ENCODE measurements at places on chromosomes 16 and 17.
A peak's percentile ranks its signal among the peaks of the same experiment; 100 is the strongest.

- DNase-seq = no peak
Measured at GRCh38 chr16:81582655-81583441, 138.2 kb downstream of the CMIP start.

GRCh38 chr17:75647921-75648320 lies 14.7 kb downstream of the SMIM5 start:
- DNase-seq = no peak

DNA sequence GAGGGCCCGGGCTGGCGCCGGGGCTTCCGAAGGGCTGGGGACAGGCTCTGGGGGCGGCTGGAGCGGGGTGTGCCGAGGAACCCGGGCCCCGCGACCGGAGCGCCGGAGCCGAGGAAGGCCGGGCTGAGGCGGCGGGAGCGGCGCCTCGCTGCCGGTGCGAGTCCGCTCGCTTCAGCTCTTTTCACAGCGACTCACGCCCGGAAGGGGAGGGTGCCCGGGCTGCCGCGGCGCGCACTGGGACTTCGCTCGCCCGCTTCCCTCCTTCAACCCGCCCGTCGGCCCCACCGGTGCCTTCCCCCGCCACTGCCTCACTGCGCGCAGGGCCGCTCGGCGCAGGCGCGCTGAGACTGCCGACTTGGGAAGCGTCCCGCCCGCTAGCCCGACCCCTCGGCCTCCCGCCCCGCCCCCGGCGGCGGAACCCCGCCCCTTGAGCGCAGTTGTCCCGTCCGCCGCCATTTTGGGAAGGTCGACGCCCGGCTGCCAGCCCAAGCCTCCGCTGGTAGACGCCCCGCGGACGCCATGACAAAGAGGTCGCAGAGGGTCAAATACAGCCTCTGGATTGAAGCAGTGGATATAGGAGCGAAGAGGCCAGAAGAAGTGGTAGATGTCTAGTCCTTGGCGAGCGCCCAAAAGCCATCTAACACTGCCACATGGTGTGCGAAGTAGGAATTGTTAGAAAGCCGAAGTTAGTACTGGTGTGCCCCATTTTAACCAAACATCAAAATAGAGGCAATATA lies at the start of gene UBE2G1:
Gene UBE2G1 (minus strand): TSS at position 349 of the 737 bp plus-strand sequence. CDS start 359 bp downstream, outside the sequence.
- peak; percentile 92 for DNase-seq

DNA sequence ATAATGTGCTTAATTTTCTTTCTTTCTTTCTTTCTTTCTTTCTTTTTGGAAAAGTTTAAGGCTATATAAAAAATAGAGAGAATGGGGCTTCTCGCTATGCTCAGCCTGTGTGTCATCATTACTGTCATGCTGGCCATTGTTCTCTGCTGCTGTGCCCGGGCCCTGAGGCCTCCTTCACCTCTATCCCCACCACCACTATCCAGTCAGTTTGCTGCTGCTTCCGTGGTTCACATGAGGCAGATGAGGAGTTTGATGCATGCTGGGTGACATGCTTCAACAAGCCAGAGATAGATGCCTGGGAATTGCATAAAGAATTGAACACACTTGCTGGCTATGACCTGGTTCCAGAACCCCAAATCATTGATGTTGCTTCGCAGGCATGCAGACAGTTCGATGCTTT lies 36.3 kb downstream of the PITPNC1 start:
- no peak for DNase-seq

DNA sequence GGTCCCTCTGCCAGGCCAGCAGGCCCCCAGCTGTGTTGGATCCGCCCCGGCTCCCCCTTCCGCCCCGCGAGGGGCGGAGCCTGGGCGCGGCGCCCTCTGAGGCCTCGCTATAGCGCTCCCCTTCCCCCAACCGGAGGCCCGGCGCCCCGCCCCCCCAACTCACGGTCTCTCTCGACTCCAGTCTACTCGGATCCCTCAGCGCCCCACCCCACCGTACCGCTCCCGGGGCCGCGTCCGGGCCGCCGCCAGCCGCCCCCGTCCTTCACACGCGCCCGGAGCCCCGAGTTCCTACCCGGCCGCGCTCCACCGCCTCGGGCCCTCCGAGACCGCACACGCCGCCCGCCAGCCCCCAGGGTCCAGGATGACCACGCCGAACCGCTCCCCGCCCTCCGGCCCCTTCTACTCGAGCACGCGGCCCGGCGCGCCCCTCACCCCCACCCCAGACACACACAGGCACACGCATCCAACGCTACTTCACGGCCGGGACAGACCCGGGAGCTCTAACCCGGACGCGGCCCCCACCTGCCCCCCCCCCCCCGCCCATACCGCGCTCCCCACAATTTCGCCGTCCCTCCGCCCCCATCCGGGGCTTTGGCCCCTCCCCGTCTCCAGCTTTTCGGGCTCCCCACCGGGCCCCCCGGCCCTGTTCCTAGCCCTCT lies 1.4 kb downstream of the PHF23 start:
- peak; percentile 34 for DNase-seq

- no peak for DNase-seq
Measured at GRCh38 chr17:82351254-82351712, 7.8 kb upstream of the TEX19 start.

DNA sequence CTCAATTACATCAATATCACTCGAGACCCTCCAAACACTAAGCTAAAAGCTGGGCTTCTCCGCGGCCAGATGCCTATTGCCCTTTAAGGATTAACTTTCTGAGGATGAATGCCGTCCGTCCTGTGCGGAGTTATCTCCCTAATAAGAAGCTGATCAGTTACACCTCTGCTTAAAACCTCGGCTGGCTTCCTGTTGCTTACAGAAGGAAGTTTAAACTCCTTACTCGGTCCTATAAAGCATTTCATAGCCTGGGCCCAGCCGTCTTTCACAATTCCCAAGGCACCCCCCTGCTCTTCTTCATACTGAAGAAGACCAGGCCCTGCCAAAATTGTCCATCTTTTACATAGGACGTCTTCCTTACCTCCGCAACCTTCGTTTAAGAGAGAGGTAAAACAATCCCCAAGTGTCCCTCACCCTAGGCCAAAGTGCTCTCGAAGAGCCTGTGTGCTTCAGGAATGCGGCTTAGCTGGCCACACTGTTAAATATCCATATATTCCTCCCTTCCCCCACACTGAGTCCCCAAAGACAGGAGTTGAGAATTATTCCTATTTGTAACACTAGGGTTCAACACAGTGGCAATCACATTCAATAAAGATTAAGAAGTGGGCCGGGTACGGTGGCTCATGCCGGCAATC lies 112.6 kb upstream of the IRX5 start:
- DNase-seq = no peak

DNA sequence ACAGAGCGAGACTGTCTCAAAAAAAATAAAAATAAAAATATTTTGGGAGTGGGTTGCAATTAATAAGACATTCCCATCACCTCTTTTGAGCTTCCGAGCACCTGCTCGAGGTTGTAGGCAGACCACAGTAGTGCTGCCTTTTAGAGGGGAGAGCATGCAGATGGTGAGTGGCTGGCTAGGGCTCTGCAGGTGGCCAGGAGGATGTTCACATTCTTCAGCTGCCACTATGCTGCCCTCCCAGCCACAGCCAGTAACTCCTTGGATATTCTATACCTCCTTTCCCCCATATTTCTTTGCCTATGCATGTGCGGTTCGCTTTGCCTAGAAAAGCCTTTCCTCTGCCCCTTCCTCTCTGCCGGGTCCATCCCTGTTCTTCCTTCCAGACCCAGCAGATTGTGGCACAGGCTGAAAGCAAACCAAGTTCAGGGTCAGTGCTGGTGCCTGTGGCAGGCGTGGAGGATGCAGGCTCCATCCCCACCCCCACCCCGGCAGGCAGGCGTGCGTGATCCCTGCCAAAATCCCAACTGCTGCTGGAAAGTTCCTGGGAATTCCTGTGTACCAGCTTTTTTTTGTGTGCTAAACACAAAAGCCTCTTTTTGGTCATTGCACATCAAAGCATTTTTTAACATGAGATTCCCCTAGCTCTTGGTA lies 33.8 kb upstream of the CMIP start:
- DNase-seq = no peak

DNA sequence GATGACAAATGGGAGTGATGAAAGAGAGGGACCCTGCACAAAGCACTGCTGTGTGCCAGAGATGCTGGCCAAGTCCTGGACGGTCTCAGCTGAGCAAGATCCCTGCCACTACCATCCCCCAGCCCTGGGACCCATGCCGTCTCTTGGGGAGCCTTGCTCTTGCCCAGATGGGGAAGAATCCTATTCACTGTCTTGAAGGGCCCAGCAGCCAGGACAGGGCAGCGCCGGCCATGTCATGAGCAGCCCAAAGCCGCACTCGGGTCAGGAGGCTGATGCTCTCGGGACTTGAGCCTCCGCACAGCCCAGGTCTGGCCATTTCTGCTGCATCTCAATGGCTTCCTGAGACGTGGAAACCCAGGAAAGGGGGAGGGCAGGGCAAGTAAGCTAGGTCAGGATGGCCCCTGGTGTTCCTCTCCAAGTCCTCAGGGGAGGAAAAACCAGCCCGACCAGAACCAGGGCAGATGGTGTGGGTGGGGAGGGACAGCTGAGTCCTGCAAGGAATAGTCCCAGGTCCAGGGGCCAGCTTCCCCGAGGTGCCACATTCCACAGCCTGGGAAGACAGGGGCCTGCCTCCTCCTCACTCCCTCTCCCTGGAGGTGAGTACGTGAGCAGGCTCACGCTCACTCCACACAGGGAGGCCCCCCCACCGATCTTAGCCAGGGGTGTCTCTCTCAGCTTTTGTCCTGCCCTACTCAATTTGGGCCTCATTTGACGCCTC lies 7.8 kb upstream of the KRT19 start:
- no peak for DNase-seq

Measured in NCI-H2081 (cell line).